ENCODE measurements at places on chromosomes 12 and 14.

- no peak for DNase-seq
These were observed 79.6 kb downstream of the VRK1 start for GRCh38 chr14:96876747-96877146.

- no peak for DNase-seq
These were observed 1.1 kb downstream of the JAG2 start for GRCh38 chr14:105167303-105168092.

- no peak for DNase-seq
These were observed 25.8 kb downstream of the SLC39A9 start for GRCh38 chr14:69424149-69424923.

DNA sequence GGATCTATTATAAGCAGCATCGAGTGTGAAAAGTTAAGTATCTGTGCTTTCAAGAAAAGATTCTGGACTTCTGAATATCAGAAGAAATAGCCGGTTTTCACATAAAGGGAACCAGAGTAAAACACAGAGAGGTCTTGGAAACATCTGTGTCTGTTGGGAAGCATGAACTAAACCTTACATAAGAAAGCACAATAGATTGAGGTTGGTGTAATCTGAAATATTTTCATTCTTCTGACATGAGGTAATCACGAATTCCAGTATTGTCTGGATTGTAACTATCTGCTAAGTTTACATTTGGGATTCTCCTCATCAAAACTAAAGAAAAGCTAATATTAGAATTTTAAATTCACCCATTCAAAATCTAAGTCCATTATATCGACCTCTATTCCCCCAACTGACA, 161.3 kb downstream of the CPNE8 start:
- no peak for DNase-seq

DNA sequence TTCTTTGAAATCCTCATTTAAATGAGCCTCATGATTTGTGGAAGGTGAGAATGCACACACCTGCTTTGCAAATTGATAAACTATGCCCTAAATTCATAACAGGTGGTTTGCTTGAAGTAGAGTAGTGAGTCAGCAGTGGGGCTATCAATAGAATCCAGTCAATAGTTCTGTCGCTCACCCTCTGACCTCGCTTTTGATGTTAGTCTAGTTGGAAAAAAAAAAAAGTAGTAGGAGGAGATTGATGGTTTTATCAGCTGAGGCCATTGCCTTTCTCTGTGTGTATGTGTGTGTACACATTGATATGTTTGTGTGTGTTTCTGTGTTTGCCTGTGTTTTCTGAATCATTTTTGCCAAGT, 267.3 kb downstream of the SNAPC1 start:
- DNase-seq, result no peak

DNA sequence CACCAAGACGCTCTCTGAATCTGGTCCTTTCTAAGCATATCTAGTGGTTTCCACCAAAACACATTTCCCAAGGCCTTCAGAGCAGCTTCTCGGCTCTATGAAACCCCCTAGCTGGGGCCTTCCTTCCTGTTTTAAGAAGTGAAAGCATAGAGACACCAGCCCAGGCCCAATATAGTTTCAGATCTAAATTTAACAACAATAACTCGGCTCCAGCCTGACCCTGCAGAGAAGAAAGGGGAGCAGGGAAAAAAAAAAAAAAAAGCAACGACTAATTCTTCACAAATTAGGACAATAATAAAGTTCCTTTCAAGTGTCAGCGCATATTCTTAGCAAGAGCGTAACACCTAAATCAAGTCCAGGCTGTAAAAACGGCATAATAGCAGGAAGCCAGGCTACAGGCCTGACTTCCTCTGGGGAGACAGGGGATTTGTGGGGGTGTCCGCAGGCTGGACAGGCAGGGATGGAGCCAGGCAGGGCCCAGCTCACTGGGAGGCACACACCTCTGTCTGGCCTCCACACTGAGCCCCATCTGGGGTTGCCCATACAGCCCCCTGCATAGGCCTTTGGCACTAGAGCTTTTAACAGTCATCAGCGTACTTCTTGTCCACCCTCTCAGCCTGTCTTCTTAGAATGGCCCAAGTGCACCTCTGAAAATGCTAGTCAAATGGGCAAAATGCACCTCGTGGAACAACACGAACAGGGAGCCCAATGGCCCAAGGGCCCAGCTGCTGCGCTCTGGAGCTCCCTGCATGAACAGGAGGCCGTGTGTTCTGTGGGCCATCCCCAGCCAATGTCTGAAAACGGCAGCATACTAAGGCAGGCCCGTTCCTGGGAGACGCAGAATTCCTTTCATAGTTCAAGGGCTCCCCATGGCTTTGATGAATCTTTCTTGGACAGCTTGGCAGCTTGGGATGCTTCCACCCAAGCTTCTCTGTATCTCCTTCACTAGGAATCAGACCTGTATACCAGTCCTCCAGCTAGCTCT, 772.9 kb downstream of the MED13L start:
- DNase-seq, result peak; percentile 11

GRCh38 chr12:238736-239398, 23.8 kb downstream of the SLC6A13 start:
- DNase-seq, result no peak

DNA sequence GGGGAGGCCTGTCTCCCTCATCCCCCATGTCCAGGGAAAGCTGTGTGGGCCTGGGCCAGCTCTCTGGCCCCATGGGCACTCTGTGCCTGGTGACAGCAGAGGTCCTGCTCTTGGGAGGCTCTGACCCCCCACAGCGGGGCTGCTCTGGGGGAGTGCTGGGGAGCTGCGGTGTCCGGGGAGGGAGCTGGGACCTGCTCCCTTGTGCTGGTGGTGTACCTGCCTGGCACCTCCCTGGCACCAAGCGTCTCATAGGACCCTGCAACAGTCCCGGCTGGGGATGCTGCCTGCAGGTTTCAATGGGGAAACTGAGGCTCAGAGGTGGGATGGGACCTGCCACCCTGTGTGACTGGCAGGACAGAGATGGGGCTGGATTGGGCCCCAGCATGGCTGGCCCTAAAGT, 111.3 kb downstream of the KIF26A start:
- no peak for DNase-seq

DNA sequence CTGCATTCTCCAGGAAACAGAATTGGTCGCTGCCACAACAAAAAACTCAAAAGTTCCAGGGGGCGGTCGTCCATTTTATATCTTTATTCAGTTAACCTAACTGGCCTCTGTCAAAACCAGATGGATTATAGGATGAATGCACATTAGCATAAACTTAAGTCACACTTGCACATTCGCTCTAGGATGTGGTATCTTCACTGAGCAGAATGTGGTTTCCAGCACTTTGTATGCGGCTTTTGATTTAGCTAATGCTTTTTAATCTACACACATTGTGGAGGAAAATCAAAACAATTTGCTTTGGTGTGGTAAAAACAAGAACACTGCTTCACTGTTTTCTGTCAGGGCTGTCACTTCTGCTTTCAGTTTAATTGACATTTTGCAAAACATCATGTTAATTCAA, 4.5 kb downstream of the TAS2R50 start:
- DNase-seq, result no peak

- no peak for DNase-seq
These were observed 77.7 kb upstream of the KCNJ8 start for GRCh38 chr12:21852251-21852650.

GRCh38 chr12:76108356-76108755, 23.9 kb upstream of the NAP1L1 start:
- no peak for DNase-seq

DNA sequence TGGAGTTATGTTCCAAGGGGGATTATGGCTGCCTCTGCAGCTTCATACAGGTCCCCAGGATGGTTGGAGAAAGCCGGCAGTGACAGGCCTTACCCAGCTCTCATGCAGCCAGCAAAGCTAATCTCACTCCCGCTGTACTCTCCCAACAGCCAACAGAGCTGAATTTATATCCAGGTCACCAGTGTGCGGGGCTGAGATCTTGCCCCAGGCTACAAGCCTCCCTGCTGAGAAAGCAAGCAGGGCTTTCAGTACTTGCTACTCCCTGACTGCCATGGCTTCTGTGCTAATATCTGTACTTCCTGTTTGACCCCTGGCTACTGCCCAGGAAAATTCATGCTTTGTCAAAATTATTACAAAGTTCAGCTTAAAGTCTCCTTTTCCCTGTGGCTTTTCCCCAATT, 92.9 kb downstream of the ATP23 start:
- no peak for DNase-seq

DNA sequence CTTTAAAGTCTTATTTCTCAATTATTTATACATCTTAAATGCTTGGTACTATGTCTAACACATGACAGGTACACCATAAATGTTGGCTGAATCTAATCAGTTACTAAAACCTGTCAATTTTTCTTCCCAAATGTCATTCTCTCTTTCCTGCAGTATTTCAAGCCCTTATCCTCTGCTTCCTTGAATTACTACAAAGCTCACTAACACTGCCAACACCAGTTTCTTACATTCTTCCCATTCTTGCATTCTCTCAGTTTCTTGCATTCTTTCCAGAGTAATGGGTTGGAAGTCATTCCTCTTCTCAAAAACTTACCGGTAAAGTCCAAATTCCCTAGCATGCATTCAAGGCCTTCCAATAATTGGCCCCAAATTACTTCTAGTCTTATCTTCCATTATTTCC, 9.6 kb upstream of the SMARCC2 start:
- no peak for DNase-seq

GRCh38 chr12:66320996-66321395, 18.7 kb downstream of the HELB start:
- DNase-seq, result no peak

- DNase-seq, result no peak
These were observed 151.1 kb downstream of the DPF3 start for GRCh38 chr14:72742838-72743195.

GRCh38 chr12:109447482-109447881, 29.6 kb downstream of the KCTD10 start:
- DNase-seq, result no peak

GRCh38 chr14:72499746-72500145, 394.2 kb downstream of the DPF3 start:
- no peak for DNase-seq

DNA sequence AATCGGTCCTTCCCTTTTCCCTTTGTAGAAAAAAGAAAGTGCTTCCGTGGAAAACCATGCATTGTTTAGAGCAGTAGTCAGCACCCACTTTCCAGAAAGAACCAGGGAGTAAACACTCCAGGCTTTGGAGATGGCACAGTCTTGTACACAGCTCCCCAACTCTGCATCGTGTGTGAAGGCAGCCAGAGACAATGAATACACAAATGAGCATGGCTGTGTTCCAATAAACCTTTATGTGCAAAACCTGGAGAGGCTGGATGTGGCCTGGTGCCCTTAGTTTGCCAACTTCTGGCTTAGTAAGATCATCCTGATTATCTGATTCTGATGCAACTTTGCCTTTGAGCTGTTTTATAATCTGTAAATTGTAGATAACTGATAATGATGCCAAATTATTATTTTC, 463.4 kb upstream of the TMEM132C start:
- no peak for DNase-seq

GRCh38 chr14:32319368-32320049, 9.6 kb upstream of the AKAP6 start:
- no peak for DNase-seq

DNA sequence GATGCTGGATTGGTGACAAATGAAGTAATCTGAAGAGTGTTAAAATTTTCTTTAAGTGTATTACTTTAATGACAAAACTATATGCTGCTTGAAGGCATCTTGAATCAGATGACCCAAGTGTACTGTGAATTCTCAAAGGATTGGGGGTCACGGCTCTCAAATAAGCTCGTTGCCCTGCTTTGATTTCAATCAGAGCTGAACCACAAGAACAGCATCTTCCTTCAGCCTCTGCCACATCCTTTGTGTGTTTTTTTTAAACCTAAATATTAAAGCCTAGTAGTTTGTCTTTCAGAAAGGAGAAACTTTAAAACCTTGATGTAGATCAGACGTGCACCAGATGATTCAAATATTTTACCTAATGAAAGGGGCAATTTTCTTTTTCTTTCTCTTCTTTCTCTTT, 11.7 kb downstream of the ELK3 start:
- no peak for DNase-seq

GRCh38 chr12:122602456-122602855, 75.4 kb downstream of the KNTC1 start:
- DNase-seq, result no peak

DNA sequence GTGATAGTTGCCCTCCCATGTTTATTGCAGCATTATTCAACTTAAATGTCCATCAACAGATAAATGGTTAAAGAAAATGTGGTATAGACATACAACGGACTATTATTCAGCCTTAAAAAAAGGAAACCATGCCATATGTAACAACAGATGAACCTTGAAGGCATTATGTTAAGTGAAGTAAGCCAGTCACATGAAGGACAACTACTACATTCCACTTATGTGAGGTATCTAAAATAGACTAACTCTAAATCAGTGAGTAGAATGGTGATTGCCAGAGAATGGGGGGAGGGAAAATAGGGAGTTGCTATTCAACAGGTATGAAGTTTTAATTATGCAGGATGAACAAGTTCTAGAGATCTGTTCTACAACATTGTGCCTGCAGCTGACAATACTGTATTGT, 10.1 kb downstream of the PCNX4 start:
- no peak for DNase-seq

DNA sequence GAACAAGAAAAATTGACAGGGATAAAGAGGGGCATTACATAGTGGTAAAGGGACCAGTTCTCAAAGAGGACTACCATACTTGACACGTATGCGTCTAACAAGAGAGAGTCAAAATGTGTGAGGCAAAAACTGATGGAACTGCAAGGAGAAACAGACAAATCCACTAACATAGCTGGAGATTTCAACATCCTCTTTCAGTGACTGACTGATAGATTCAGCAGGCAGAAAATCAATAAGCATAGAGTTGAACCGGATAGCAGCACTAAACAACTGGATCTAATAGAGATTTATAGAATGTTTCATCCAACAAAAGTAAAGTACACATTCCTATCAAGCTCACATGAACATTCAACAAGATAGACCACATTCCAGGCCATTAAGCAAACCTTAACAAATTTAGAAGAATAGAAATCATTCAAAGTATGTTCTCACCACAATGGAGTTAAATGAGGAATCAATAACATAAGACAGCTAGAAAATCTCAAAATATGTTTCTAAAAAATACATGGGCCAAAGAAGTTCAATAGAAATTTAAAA, 16.1 kb upstream of the CRACR2A start:
- no peak for DNase-seq

- DNase-seq, result no peak
These were observed 77.5 kb downstream of the BMP4 start for GRCh38 chr14:53879022-53879686.

- no peak for DNase-seq
These were observed 1.5 kb downstream of the CALM1 start for GRCh38 chr14:90398315-90398839.

DNA sequence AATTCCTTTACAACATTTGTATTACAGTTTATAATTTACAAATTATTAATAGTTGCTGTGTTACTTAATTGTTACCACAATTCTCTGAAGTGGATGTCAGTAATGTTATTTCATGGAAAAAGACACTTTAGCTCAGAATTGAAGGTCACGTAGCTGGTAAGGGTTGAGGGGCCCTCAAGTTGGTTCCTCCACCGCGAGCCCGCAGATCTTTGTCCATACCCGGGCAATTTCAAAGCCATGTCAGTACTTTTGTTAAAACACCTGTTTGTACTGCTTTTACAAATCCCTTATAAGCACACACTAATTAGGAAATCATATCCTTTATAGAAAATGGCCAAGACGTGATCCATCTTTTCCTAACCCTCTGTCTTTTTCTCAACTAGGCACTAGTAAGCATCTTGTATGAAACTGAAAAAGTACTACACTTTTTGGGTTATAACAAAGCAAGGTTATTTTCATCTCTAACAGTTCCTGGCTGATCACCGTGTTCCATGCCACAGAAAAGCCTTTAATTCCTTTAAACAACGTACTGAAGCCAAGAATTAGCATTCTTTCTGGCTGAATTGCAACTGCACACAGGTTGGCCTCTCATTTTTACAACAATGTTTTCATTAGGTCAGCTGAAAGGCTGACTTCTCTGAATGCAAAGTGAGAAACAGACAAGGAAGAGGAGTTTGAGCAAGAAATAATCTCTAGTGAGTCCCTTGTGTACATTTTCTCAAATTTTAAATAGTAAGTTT, 76.1 kb downstream of the CNTN1 start:
- no peak for DNase-seq
